ENCODE measurements at places on chromosomes 3 and 15.

DNA sequence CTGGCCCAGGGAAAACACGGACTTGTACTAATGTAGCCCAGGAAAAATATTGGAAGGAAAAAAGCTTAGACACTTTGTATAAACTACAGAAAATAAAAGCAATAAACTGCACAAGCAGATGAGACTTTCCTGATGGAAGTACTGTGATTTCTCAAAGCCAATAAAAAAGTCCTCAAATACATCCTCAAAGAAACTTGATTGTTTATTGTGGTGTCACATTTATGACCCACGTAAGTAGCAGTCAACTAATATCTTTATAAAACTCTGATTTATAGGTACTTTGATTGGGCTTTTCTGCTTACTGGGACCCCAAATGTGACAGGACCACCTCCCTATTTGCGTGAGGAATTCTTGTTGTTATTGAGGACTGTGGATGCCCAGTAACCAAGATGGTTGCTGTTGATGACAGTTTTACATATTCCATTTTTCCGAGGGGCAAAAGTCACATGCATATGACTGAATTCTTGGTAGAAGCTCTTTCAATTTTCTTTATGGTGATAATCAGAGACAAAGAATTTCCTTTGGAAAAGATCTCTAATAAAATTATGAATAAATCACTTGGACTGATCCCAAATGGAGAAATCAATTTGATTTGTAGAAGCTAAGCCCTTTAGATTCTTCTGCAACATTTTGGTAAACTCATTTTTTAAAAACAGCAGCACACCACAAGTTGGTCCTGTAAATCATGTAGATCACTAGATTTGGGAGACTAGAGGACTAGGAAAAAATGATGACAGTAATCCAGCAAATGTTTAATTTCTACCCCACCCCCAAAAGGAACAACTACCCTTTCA lies 159.0 kb upstream of the TSC22D2 start:
- no peak for DNase-seq

GRCh38 chr15:44215594-44215993 lies 20.5 kb upstream of the FRMD5 start:
- DNase-seq: no peak

DNA sequence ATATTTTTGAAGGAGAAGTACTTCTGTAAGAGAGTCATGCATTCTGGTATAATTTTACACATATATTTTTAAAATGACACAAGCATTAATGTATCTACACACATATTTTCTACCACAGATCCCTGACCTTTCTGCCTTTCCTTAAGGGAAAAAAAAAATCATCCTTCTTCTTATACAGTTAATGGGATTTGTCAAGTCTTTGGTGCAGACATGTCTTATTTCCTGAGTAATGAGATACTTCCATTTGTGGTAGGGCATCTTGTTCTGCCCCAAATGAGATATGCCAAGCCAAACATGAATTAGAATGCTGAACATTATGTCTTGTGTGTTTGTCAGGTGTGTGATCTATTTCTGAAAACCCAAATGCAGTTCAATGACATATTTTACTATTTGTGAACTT lies 329.9 kb downstream of the RBMS3 start:
- DNase-seq: no peak

- DNase-seq: no peak
Observed at GRCh38 chr3:56818156-56818985, 16.6 kb upstream of the ARHGEF3 start.

GRCh38 chr15:51379390-51379789 lies 37.9 kb downstream of the GLDN start:
- no peak for DNase-seq

DNA sequence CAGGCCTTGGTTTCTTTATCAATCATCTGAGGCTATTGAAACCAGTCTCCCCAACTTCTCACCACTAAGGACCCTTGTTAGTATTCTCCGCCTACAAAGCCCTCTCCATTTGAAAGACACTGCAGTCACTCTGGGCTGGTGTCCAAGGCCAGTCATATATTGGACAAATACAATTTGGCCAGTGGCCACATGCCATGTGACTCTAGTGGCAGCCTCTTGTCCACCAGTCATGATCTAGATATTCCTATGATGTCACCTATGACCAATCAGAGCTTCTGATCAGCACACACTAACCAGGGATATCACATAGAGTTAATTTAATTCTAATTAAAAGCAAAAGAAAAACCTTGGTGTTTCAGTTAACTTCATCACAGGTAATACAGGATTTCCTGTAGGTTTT lies 68.2 kb downstream of the RAB11A start:
- DNase-seq: no peak

DNA sequence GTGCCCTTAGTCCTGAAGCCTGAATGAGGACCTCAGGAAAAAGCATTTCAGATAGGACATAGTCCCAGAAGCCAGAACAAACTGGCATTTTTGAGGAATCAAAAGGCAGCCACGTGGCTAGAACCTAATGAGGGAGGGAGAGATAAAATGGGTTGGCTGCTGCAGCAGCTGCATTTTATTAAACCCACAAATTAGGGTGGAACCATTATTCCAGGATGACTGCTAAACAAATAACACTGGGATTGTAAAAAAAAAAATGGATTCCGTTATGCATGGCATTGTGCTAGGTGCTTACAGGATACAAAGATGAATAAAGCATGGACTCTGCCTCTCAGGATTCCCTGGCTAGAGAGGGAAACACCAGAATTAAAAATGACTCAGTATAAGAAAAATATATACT lies 141.5 kb downstream of the SATB1 start:
- no peak for DNase-seq

DNA sequence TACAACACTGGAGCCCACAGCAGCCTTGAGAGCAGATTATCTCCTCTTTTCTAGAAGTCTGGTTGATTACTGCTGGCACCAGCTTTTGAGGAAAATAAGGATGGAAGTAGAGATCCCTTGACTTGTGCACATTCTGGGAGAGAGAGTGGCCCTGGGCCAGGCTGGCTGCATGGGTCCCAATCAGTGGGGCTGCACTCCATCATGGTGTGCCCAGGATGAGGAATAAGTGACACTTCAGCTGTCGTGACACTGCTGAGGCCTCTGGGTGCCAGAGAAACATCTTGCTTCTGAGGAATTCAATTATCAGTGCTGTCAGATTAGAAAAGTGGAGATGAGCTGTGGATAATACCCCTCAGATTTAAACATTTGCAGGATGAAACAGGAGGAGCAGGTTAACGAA lies 9.1 kb downstream of the RAMAC start:
- no peak for DNase-seq

GRCh38 chr15:100711516-100712021 lies 109.2 kb downstream of the ASB7 start:
- no peak for DNase-seq

GRCh38 chr3:185988080-185988815 lies 50.4 kb upstream of the TRA2B start:
- DNase-seq: no peak

DNA sequence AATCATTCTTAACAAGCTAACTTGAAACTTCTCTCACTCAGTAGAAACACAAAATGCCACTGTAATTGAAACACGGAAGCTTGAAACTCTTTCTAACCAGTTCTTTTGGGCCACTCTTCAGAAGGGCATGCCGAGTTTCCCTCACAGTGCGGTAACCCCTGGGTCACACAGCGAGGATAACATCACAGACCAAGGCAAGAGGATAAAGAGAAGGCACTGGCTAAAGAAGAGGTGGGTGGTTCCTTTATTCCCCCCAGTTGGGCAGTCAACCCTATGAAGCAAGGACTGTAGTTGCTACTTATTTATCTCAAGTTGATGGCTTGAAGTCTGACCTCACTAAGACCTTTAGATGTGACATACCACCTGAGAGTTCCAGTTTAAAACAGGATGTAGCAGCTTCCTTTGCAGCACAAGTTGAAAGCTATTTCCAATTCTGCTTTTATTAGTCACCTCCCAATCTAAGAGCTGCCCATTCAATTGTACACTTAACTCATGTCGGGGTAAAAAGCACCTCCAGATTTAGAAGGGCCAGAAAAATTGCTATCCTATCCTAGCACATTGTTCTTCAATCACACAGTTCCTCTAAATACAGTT lies 272.4 kb downstream of the TIGIT start:
- DNase-seq: no peak

DNA sequence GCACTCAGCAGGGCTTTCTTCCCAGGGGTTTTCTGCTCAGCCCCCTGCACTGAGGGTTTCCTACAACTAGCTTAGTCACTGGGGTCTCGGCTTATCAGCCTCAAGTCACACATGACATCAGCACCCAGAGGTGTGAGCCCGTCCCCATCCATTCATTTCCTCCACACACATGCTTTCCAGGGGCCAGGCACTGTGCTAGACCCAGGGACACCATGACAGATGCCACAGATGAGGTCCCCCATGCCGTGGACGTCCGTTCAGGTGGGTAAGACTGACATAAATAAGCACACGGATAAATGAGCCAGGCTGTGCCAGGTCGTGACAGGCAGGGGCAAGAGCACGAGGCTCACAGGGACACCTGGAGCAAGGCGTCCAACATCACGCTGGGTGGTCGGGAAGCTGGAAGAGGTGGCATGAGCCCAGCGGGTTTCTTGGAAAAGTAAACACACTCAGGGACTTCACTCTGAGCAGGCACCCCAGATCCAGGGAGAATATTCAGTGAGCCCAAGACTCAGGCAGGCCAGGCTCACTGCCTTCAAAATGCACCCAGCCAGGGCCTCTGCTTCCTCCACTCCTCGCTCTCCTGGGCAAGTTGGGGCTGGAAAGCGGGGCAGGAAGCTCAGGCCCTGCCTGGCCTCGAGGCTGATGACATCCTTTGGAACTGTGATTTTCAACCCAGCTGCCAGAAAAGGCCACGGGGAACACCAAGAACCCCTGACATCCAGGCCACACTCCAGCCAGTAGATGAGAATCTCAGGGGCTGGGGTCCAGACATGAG lies 139.3 kb downstream of the CHSY1 start:
- DNase-seq: no peak

- DNase-seq: no peak
Observed at GRCh38 chr3:112061152-112061551, 25.0 kb upstream of the C3orf52 start.

DNA sequence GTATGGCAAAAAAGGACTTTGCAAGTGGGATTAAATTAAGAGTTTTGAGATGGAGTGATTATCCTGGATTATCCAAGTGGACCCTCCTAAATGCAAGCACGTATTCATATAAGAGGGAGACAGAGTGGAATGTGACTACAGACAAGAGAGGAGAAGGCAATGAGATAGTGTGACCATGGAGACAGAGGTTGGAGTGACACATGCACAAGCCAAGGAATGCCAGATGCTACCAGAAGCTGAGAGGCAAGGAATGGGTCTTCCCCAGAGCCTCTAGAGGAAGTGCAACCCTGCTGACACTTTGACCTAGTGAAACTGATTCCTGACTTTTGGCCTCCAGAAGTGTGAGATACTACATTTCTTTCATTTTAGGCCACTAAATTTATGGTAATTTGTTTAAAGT lies 117.2 kb downstream of the UACA start:
- DNase-seq: no peak

GRCh38 chr3:128521715-128522114 lies 28.7 kb upstream of the GATA2 start:
- no peak for DNase-seq

DNA sequence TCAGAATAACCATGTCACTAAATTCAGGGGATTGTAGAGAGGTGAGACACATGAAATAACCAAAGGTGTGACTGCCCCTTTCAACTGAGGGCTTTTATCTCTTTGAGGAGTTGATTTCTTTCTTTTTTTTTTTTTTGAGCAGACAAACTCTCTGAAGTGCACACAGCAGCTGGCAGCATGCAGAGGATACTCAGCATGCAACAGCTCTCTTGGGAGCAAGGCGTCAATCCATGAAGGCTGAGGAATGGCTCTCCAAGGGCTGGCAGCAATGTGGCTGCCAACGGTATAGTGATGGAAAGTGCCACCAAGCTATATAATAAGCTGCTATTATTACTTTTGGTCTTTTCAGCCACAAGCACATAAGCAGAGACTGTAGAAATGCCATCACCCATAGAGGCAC lies 226.7 kb upstream of the FEZF2 start:
- DNase-seq: no peak

DNA sequence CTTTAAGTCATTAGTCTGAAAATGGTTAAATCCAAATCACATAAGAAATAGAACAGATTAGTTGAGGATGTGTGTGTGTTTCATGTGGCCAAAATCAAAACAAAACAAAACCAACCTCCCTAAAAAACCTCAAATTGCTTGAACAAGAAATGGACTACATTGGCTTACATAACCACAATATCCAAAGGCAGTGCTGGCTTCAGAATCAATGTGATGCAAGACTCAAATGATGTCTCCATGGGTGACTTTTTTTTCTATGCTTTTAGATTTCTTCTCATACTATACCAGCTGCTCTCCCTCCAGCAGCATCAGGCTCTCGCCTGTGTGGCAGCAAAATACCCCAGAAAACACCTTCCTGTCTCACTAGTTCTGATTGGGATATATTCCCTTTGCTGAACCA lies 36.0 kb upstream of the CMTM8 start:
- no peak for DNase-seq

DNA sequence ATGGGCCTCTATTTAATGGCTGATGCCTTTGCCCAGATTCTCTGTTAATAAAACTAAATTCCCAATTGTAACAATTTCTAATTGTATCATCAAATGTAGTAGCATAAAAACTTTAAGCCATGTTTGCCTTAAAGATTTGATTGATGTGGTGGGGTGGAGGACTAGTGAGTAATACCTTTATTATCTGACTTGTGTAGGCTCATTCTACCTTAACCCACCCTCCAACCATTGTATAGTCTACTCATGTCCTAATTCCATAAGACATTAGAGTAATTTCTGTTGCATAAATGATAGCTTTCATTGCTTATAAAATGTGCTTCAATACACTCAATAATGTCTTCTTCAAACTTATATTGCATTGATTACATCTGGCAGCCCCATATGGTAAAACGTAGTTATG lies 25.8 kb downstream of the SERPINI1 start:
- no peak for DNase-seq

DNA sequence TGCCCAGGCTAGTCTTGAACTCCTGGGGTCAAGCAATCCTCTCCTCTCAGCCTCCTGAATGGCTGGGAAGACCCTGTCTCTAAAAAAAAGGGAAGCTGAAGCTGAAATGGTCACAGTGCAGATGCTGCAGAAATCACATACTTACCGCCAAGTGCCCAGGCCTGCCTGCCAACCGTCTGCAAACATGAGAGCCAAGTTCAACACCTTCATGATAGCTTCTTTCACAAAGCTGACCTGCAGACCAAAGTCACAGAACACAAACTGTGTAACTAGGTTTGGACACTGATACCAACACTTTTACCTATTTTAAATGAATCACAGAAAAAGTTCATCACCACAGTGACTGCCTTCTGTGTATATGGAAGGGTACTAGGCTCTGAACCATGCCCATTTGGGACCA lies 22.8 kb upstream of the CYFIP1 start:
- no peak for DNase-seq

DNA sequence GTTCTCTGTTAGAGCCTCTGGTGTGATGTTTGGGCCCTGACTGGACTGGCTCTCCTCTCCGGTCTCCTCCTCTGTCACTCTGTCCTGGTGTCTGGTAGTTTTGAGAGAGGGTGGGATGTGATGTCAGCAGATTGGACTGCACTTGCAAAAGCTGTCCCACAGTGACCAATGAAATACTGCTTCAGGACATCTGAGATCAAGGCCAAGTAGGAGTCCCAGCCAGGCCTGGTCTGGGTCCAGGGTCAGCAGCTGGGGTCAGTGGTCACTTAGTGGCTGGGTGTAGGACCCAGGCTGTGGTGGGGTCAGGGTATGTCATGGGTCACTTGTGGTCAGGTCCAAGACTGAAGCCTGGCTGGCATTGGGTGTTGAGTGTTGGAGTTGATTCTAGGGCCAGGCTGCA lies 20.9 kb downstream of the ALDH1L1 start:
- no peak for DNase-seq

GRCh38 chr15:38130205-38130567 lies 122.5 kb upstream of the SPRED1 start:
- no peak for DNase-seq

Data from activated CD4-positive, alpha-beta T cell treated with anti-CD3 and anti-CD28 coated beads, Interleukin-2, amount 50 U/mL, for 1 hour (primary cell).